Stimulated activated CD4-positive, alpha-beta T cell treated with anti-CD3 and anti-CD28 coated beads, Interleukin-2, amount 100 ng/mL, for 4 hours (primary cell): ENCODE measurements at places on chromosomes 13 and 19.

DNA sequence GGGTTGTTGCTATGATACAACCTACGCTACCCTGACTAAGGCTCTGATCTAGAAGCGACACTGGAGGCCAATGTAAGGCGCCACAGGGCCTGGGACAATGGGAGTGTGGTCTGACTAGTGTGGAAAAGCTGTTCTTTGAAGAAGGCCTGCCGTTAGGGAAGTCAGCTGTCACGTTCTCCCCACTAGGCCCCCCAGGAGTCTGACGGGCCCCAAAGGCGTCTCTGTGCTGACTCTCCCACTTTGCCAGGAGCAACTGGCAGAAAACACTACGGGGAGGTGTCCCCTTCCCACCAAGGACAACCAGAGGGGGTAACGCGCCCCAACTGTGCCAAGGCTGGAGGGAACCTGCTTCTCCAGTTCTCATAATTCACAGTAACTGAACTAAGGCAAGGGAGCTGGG is 25.3 kb upstream of the EIF3G start:
- DNase-seq: no peak

GRCh38 chr19:18591735-18592385 is 3.3 kb downstream of the REX1BD start:
- DNase-seq: no peak

DNA sequence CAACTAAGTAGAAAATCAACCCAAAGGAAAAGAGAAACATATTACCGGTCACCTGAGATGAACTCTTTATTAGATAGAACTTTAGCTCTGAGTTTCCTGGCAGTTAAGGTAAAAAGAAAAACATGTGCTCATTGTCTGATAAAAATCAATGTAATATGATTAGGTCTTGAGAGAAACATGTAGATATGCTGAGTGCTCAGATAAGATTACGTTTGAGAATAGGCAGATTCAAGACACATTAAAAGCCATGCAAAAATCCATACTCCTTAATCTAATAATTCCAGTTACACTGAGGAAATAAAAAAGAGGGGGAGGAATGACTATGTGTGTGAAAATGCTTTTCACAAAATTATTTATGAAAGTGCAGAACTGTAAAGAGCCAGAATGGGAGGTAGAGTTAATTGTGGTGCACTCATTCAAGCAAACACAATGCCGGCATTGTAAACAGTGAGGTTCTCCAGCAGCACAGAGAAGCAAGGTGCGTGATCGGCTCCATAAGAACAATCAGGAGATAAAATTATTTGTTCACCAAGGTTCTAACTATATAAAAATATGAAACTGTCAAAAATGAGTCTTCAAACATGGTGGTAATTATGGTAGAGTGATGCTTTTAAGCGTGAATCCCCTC is 88.8 kb downstream of the MBNL2 start:
- DNase-seq: no peak

- DNase-seq: no peak
These were observed 58.5 kb upstream of the GPR12 start for GRCh38 chr13:26819046-26819445.

GRCh38 chr13:43905435-43906031 is 25.8 kb downstream of the LACC1 start:
- peak; percentile 9 for DNase-seq

GRCh38 chr19:9934132-9934950 is 2.0 kb downstream of the OLFM2 start:
- peak; percentile 68 for DNase-seq

- DNase-seq: no peak
These were observed 418 bp upstream of the ZNF709 start for GRCh38 chr19:12485052-12485416.
